Prostate gland (tissue), 2 donors: ENCODE measurements at places on chromosomes 16 and 17. TPM values are rescaled to one million over a fixed set of nuclear protein-coding genes. Genes with fewer than 3 reads are reported as not detected.

DNA sequence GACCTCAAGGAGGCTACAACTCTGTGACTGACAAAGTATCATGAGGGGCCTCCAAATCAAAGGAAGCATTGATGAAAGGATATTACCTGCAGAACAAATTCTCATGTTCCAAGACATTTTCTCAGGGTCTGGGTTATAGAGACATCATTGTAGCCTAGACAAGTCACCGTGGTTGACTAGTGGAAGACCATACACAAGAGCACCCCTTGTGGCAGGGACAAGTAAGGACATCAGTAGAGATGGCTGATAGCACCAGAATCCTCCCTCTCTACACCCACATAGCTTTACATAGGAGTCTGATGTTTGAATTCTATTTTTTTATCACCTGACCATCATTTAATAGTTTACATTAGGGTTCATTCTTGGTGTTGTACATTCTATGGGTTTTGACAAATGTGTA lies 32.5 kb upstream of the CDH8 start:
- no peak overlapping the region for H3K27ac ChIP-seq
- H3K4me3 ChIP-seq, result no peak overlapping the region
- H3K4me1 ChIP-seq, result no peaks in the 10 kb centered on the region
- no peak for DNase-seq
- H3K36me3 ChIP-seq, result no peaks in the 10 kb centered on the region

GRCh38 chr16:65388592-65388991 lies 266.7 kb upstream of the CDH11 start:
- H3K27ac ChIP-seq, result no peak overlapping the region
- H3K36me3 ChIP-seq, result no peaks in the 10 kb centered on the region
- no peaks in the 10 kb centered on the region for H3K27me3 ChIP-seq
- no peak for DNase-seq
- no peaks in the 10 kb centered on the region for H3K4me1 ChIP-seq
- no peak overlapping the region for H3K4me3 ChIP-seq

Gene NF1
- total RNA-seq, result 62.3 TPM

DNA sequence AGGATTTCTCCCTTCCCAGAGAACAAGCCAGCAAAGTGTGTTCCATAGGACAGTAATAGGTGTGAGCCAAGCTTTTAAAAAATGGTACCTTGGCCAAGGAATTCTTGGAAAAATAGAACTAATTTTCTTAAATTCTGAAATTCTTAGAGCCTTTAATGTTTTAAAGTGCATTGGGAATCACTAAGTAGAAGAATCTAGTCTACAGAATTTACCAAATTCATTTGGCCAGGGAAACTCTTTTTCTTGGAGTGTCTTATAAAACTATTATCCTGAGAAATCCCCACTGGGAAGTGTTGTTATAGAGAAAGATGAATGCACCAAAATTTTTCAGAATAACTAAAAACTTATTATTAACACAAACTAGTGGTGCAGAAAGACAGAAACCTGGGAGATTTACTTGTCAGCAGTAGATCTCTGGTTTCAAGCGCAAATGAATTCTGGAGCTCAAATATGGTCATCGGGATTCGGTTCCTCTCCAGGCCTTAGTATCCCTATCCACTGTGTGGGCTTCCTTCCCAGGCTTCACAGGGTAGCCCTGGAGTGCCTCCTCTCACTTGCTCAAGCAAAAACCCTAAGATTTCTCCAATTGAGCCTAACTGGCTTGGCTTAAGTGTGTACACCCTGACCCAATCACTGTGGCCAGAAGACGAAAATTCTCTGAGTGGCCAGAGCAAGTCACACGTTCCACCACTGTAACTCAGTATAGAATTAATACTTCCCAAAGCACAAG lies 217.8 kb downstream of the CHD9NB start:
- no peaks in the 10 kb centered on the region for H3K36me3 ChIP-seq
- H3K4me1 ChIP-seq, result no peaks in the 10 kb centered on the region
- DNase-seq, result no peak
- no peaks in the 10 kb centered on the region for H3K27me3 ChIP-seq
- no peak overlapping the region for H3K27ac ChIP-seq

Gene PTX4
- total RNA-seq, result 2.2 TPM

- no peaks in the 10 kb centered on the region for H3K36me3 ChIP-seq
- no peak overlapping the region for H3K27ac ChIP-seq
- peaks cover 6% of the 10 kb centered on the region for H3K4me1 ChIP-seq
- DNase-seq, result no peak
Measured at GRCh38 chr17:49552070-49552751, 23.5 kb upstream of the NXPH3 start.

Gene PLLP
- total RNA-seq, result 28.6 TPM
